ENCODE measurements at places on chromosomes 3 and 15. TPM values are rescaled to one million over a fixed set of nuclear protein-coding genes. Genes with fewer than 3 reads are reported as not detected.

GRCh38 chr3:150635526-150635925, 32.4 kb downstream of the SELENOT start:
- DNase-seq: no peak

DNA sequence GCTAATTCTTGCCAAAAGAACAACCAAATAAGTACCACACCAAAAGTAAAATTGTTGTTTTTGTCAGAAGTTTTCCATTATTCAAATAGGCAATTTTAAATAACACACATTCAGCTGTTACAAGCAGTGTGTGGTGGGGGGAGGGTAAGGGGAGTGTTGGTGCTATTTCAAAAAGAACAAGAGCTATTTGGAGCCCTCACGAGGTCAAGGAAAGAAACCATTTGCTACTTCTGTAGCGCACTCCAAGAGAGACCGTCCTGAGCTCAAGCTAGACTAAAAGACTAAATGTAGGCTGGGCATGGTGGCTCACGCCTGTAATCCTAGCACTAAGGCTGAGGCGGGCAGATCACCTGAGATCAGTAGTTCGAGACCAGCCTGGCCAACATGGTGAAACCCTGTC, 21.2 kb upstream of the IGF2BP2 start:
- no peak for DNase-seq

DNA sequence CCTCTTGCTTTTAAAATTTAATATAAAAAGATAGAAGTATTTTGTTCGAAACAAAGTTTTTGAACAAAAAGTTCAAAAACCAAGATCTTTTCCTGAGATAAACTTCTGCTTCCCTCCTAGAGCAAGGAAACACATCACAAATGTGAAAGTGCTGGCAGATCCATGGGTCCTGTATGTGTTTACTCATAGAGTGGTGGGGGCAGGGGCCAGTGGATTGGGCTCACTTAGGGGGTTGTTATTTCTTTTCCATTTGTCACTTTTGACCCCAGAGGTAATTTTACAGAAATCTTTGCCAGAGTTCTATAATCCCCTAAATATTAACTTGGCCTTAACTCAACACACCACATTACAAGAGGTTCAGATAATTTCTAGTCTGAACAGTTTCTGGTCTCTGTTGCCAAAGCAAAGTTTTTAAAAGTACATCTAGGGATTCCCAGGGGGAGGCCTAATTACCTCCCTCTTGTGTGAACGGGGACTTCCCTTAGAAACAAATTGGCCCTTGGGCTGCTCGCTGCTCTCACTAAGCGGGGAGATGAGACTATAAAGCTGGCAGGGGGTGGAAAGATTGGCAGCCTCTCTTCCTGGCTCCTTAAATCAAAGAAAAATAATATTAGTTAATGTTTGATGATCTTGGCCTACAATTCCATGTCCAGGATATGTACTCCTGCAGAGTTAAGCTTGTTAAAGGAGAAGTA, 66.8 kb upstream of the PTX3 start:
- no peak for DNase-seq

GRCh38 chr3:67389176-67389575, 265.2 kb downstream of the SUCLG2 start:
- DNase-seq: no peak

GRCh38 chr15:50135031-50135551, 16.1 kb upstream of the ATP8B4 start:
- no peak for DNase-seq

DNA sequence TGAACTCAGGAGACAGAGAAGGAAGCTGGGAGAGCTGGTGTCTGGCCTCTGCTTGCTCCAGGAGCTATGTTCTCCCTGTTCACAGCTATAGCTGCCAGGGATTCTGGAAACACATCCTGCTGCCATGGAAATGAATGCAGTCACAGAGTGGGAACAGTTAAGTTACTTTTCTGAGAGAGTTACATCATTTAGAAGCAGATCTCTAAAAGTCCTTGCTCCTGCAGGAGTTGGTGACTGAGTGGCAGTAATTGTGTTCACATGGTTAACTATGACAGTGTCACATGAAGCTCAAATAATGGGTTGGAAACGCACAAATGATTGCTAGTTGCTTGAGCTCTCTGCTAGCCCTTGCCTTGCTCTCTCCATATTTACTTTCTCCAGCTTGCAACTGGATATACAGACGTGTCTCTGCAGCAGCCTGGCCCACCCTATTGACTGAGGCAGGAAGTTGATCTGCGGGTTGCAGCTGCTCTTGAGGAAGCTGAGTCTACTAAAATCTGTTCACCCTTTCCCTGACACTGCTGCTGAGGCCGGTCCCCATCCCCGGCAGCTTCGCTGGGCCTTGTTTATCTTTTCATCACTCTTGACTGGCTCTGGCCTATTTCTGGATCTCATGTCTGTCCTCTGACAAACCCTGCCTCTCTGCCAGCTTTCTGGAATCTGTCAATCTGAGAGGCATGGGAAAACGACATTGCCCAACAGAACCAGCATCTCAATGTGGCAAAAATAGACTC, 16.7 kb upstream of the ISLR start:
- no peak for DNase-seq

DNA sequence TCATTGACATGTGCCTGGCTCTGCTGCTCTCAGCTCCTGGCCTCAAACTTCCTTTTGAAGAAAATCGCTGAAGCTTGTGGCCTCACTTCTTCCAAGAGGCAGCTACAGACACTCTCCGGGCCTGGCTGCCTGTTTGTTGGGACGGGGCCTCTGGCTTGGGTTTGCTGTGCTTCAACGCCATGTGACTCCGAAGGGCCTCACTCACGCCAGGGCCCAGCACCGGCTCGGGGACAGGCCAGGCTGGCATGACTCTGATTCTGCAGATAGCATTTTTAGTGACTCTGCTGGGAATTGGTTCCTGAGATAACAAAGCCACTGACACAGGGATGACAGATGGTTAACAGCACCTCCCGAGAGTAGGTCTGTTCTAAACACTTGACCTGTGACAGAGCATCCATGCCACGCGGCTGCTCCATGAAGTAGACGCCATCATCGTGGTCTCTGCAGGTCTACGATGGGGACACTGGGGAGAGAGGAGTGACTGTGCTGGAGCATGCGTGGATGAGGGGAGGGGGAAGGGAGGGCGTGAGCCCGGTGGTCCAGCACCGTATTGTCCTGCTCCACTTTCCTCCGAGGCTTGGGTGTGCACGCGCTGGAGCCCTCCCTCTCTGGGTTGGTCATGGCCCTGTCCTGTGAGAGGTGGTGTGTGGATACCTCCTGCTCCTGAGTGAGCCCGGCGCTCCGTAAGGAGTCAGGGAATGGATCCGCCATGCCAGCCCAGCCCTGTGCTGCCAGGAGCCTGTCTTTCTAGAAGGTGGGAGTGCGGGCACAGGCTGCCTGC, 133.6 kb downstream of the TJP1 start:
- DNase-seq: no peak

GRCh38 chr15:95760508-95760907, 570.0 kb upstream of the NR2F2 start:
- no peak for DNase-seq

DNA sequence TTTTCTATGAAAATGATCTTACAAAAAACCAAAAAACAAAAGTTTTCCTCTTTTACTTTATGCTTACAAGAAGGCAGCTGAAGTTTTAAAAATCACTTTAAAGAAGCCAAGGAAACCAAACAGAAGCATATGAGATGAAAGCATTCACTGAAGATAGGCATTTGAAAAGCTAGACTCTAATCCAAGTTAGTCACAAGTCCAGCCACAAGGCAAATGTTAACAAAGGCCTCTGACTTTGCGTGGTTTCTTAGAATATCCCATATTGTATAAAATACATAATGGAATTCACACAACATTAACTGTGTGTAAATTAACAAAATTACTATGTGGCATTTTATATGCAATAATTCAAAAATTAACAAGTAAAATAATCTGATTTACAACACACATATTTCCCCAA, 17.7 kb downstream of the MRPL3 start:
- no peak for DNase-seq

GRCh38 chr15:85128621-85129020, 147.0 kb downstream of the PDE8A start:
- no peak for DNase-seq

GRCh38 chr3:188229177-188229576, 75.2 kb downstream of the LPP start:
- no peak for DNase-seq

DNA sequence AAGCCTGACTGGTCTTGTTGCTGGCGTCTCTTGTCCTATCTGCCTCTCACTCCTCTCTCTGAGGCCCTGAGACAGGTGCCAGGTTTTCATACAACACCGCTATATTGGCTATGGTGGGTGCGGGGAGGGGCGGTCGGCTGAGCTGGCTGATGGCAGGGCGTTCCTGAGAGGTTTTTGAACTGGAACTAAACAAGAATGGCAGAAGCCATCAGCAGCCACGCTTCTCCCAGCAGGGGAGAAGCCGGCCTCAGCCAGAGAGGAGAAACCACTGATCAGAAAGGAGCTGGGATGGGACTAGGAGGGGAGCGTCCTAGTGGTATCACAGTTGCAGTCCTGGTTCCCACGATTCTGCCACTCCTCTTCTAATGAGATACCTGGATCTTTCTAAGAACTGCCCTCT, 89.9 kb upstream of the PRR23E start:
- DNase-seq: no peak

GRCh38 chr3:123028233-123028828, 768 bp upstream of the SEMA5B start:
- DNase-seq: peak; percentile 77

DNA sequence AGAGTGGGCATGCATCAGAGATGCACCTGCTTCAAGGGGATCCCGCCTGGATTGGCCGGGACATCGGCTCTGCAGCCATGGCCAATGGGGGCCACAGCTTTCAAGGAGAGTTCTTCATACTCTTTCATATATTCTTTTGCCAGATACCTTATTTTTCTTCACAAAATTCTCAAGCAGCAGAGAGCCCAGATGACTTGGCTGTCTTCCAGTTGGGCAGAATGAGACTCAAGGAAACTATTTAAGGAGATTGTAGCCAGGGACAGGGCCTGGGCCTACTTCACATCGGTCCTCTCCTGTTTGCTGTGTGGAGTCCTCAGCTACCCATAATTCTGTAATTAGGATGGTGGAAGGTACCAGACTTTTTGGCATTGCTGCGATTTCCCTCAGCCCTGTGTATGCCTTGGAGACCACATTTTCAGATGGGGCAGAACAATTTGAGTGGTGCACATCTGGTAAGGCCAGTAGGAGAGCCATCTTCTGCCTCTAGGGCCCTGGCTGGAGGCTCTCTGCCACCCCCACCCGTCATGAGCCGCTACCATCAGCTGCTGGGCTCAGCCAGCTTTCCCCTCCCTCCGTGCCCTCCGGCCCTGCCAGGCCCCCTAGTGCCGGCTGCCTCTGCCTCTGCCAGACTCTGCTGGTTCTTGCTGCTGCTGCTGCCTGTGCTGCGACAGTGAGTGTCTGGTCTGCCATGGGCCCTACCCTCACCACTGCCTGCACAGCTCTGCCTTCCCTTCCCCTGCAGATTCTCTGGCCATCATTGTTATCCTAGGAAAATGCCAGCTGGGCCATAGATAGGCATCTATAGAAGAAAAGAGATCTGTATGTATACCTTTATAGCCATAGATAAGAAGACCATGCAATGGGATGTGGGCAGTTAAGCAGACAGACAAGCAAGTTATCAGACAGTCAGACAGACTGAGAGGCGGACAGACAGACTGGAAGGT, 6.7 kb downstream of the PLIN1 start:
- DNase-seq: no peak

DNA sequence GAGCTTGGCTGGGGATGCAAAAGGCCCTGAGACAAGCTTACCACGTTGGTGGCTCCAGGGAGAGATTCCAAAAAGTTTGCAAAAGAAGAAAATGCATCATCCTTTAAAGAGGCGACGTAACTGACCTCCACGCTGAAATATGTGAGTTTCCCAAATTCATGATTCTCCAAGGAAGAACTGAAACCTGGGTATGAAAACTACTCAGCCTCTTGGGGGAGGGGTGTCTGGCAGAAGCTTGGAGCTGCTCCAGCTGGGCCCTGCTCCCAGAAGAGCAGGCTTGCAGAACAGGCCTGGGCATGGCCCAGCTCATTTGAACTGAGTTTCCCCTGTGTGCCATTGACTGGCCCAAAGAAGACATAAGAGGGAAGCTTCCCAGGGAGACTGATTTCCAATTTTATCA, 20.5 kb downstream of the CPN2 start:
- no peak for DNase-seq

DNA sequence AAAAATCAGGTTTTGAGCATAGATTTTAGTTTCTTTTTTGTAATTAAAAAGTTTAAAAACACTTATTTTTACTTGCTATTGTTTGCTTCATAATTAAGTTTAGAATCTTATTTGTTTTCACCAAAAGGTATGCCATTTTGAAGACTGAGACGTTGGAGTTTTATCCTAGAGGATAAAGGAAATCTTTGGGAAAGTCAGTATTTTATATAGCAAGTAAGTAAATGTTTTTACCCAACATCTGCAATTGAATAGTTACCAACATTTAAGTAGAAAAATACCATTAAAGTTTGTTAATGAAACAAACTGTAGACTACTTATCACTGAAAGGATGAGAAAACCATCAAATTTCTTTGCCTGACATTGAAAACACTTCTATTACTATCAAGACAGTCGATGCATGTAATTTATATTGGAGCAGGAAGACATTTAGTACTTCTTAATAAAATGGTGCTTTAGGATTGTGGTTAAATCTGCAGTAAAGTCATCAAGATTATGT, 14.0 kb upstream of the CHD2 start:
- no peak for DNase-seq

- no peak for DNase-seq
These were observed 124.2 kb downstream of the GABRB3 start for GRCh38 chr15:26648676-26649075.

DNA sequence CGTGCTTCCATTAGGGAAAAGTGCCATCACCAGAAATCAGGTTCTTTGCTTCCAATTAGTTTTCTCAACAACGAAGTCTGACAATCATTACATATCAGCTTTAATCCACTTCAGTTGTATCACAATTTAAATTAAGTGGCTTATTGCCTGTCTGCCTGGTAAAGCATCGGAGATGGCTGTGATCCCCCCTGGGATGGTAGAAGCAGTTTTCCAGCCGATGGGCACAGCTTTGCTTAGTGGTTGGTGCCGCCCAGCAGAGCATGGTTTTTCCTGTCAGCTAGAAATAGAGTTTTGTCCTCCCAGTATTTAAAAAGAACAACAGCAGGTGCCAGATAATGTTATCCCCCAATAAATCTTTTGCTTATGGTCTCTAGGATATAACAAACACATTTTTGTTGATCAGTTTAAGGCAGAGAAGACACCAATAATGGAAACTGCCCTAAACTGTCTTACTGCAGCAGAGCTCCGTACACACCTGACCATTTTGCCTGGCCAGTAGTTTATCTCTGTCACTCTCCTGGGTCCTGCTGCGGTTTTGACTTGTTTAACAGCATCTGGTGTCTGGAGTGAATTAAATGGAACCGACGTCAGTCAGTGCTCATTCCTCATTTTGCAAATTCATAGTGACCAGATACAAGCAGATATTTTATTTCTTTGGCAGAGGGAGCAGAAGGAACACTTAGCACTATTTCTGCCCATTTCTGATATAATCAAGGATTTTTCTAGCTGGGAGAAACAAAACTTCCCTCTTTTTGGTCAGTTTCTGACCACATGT, 79.1 kb downstream of the SLC49A4 start:
- no peak for DNase-seq

The SMAD6 gene
- 41.5 TPM for polyA plus RNA-seq

The EFHB gene
- 5.8 TPM for polyA plus RNA-seq

The C2CD4A gene
- polyA plus RNA-seq: 0.30 TPM

The TIPARP gene
- 22.4 TPM for polyA plus RNA-seq

The C3orf52 gene
- polyA plus RNA-seq: 4.9 TPM

The IL16 gene
- 4.1 TPM for polyA plus RNA-seq

Data from renal pelvis (tissue), 12 donors.